ENCODE measurements at places on chromosomes 6 and 20.

DNA sequence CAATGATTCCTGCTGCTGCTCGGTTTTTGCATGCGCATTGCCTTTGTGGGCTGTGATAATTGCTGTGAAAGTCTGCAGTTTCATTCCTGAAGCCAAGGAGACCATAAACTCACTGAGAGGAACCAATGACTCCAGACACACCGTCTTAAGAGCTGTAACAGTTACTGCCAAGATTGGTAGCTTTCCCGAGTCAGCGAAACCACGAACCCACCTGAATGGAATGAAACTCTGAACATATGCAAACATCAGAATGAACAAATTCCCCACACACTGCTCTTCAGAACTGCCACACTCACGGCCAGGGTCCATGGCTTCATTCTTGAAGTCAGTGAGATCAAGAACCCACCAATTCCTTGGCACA lies 37.7 kb downstream of the TRIM27 start:
- no peak for DNase-seq

DNA sequence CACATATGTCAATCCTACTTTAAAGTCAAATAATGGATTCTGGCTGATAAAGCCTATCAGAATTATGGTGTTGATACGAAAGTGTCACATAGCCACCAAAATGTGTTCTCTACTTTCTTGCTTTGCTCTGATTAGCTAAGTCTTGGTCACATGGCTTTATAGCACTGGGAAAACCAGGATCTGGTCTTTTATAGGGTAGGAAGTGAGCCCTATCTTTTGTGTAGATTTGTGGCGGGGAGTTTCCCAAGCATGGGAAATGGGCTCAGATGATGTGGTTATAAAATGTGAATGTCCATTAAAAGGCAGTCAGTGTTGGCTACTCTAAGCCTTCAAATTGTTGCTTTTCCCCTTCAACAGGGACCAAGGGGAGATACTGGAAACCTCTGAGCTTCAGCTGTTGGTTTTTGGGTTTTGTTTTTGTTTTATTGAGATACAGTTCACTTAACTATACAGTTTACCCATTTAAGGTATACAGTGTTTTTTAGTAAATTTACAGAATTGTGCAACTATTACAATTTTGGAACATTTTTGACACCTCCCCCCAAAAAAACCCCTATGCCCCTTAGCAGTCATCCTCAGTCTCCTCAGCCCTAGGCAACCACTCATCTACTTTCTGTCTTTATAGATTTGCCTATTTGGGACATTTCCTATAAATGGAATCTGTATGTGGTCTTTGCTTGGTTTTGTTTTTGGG lies 12.2 kb downstream of the RRP36 start:
- DNase-seq: no peak

GRCh38 chr6:21037453-21037852 lies 503.2 kb downstream of the CDKAL1 start:
- DNase-seq: no peak

DNA sequence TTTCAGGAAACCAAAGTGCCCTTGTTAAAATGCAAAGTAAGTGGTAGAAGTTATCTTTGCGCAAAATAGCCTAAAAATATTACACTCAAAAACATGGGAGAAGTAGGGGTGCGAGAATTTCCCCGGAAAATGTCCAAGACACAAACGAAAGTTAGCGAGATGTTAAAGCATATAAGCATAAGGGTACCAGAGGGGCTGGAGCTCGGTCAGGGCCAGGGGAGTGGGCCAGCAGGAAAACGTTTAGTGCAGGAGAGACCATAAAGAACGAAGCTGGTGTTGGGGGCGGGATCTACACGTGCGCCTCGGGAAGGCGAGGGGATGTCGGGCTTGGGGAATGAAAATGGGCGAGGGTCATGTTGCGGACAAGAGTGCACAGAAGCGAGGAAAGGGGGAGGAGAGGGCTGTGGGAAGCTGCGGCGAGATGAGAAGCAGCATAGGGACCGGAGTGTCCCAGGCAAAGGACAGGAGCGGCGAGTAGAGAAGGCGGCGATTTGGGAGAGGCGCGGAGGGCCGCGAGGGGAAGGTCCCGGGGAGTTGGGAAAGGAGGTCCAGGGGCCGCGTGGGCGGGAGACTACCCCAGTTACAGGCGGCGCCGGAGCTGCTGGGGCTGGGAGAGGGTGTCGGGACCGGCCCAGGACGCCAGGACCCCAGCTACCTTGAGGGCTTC lies 600 bp downstream of the XPO5 start:
- DNase-seq: peak; percentile 27

- no peak for DNase-seq
Observed at GRCh38 chr6:14123386-14124111, 6.0 kb downstream of the CD83 start.

DNA sequence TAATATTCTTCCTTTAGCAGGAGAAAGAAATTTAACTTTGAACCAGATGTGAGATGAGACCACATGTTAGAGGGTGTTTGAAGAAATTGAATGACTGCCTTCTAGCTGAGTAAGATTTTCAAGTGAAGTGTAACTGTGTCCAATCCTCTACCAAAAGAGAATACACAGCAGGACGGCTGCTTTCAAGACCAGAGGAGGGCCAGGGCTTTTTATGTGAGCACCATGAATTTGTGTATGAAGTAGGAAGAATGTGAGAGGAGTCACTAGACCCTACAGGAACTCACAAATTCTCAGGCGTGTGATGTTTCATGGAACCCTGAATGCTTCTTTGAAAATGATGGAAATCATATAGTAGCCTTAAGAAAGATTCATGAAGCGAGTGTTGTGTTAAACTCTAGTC lies 56.8 kb upstream of the SPACA1 start:
- no peak for DNase-seq

GRCh38 chr6:167547751-167548150 lies 222.9 kb downstream of the TTLL2 start:
- DNase-seq: no peak

- peak; percentile 89 for DNase-seq
Observed at GRCh38 chr6:44489910-44490604, 102.6 kb downstream of the CDC5L start.
